Thyroid gland (tissue), 4 donors: ENCODE measurements at places on chromosomes 5 and 9.

- no peak overlapping the region for H3K4me3 ChIP-seq
- no peak for DNase-seq
- H3K4me1 ChIP-seq, result peaks cover 14% of the 10 kb centered on the region
These were observed 408.8 kb downstream of the ADGRV1 start for GRCh38 chr5:90967443-90967842.

- H3K36me3 ChIP-seq, result no peaks in the 10 kb centered on the region
- peaks cover 6% of the 10 kb centered on the region for H3K4me1 ChIP-seq
- no peak for DNase-seq
- H3K27ac ChIP-seq, result no peak overlapping the region
These were observed 63.8 kb upstream of the RNF130 start for GRCh38 chr5:180135128-180135955.

DNA sequence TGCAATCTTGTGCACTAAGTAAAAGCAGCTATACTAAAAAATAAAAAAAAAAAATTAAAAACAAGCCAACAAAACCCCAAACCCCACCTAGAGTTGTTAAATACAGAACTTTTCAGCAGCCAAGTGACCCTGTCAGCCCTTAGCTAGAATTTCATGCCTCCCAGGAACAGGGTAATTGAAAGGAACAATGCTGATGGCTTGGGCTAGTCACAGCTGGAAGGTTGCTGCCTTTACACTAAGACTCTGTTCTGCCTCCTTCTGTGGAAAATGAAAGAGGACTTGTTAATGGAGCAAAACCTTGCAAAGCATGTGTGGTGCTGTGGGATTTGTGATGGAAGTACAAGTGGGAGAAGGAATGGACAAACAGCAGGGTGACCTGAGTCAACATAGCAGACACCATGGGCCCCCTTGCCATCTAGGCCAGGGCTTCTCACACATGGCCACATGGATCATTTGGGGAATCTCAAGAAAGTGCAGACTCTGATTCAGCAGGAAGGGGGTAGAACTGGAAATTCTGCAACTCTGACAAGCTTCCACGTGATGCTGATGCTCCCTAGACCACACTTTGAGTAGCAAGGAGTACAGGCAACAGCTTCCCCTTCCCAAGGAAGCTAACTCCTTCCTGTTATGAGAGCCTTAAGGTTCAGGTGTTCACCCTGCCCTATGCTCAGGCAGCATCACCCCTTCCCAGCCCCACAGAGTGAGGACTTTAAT is 14.9 kb upstream of the TMEM252 start:
- H3K36me3 ChIP-seq, result no peaks in the 10 kb centered on the region
- no peak for DNase-seq
- H3K27me3 ChIP-seq, result no peaks in the 10 kb centered on the region
- no peak overlapping the region for H3K4me3 ChIP-seq
- no peak overlapping the region for H3K27ac ChIP-seq
- H3K4me1 ChIP-seq, result no peaks in the 10 kb centered on the region

- H3K36me3 ChIP-seq, result no peaks in the 10 kb centered on the region
- no peak overlapping the region for H3K4me3 ChIP-seq
- H3K27ac ChIP-seq, result no peak overlapping the region
- no peak for DNase-seq
These were observed 435.1 kb upstream of the CDH9 start for GRCh38 chr5:27473307-27474046.

GRCh38 chr5:38445374-38446028 is 110.9 kb downstream of the LIFR start:
- DNase-seq, result peak; percentile 82
- no peaks in the 10 kb centered on the region for H3K27me3 ChIP-seq
- H3K4me1 ChIP-seq, result no peaks in the 10 kb centered on the region
- H3K4me3 ChIP-seq, result no peak overlapping the region

GRCh38 chr5:88680253-88681132 is 202.5 kb downstream of the MEF2C start:
- peaks cover 78% of the 10 kb centered on the region for H3K27me3 ChIP-seq
- DNase-seq, result peak; percentile 66
- peaks cover 11% of the 10 kb centered on the region for H3K4me1 ChIP-seq
- no peaks in the 10 kb centered on the region for H3K36me3 ChIP-seq
- H3K27ac ChIP-seq, result no peak overlapping the region
- peak overlapping the region; percentile 20 for H3K4me3 ChIP-seq

- H3K27me3 ChIP-seq, result no peaks in the 10 kb centered on the region
- no peaks in the 10 kb centered on the region for H3K4me1 ChIP-seq
- no peak overlapping the region for H3K27ac ChIP-seq
- no peak overlapping the region for H3K4me3 ChIP-seq
- no peaks in the 10 kb centered on the region for H3K36me3 ChIP-seq
These were observed 229.1 kb upstream of the C9orf72 start for GRCh38 chr9:27802418-27802817.
